ENCODE measurements at places on chromosomes 4 and X.

GRCh38 chr4:4754641-4755040 lies 104.8 kb upstream of the MSX1 start:
- DNase-seq: no peak

DNA sequence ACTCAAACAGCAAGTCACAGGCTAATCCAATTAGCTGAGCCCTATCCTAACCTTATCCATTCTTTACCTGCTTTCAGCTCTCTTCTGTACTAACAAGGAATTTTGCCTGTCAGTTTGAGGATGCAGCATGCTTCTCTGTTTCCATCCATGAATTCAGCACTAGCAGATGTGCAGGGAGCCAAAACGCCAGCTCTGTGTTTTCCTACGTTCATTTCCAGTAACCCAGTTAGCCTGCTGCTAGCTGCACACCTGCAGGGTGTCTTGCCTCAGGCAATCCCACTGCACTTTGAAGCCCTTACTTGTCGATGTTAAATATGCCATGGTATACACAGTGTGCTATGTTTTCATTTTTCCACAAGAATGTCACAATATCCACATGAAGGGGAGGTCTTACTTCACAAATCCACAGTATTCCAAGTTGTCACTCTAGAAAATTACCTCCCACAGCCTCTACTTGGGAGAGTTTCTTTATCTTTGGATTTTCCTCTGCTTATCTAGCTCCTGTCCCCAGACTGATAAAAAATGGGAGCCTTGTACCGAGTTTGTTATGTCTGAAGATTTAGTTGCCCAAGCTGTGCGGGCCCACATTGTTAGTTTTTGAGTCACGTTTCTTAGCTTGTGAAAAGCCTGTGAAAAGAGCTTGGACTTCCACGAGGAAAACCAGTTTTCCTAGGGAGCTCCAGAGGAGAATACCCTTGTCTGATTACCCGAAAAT lies 127.6 kb upstream of the HHIP start:
- DNase-seq: no peak

DNA sequence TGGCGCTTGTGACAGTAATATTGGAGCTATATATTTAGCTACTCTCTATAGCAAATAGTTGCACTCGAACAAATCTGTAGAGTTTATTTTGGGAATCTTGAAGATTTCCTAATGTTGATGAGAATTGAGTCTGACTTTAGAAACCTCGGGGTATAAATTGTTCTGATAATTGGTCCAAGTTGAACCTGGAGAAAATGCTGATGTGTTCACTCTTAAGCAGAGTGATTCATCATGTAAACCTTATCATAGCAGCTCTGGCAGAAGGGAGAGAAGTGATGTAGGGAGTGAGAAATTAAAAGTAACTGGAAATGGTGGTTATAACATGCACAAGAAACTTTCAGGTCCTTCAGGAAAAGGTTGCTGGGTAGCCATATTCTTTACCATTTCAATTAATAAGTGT lies 16.4 kb upstream of the SLC4A4 start:
- no peak for DNase-seq

DNA sequence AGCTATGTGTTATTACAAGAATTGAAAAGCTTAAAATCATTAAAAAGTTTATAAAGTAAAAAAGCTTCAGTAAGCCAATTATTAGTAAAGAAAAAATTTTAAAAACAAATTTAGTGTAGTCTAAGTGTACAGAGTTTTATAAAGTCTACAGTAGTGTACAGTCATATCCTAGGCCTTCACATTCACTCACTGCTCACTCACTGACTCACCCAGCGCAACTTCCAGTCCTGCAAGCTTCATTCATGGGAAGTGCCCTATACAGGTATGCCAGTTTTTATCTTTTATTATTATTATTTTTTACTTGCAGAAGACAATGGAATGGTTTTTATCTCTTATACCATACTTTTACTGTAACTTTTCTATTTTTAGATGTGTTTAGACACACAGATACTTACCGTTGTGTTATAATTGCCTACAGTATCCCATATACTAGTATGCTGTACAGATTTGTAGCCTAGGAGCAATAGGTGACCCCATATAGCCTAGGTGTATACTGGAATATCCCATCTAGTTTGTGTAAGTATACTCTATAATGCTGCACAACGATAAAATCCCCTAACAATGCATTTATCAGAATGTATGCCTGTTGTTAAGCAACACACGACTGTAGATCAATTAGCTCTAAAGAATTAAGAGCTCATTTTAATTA lies 230.7 kb downstream of the DCLK2 start:
- DNase-seq: peak; percentile 41

Measured in NCI-H526 (cell line).